ENCODE measurements at places on chromosomes 11 and 22. TPM values are rescaled to one million over a fixed set of nuclear protein-coding genes. Genes with fewer than 3 reads are reported as not detected.

- H3K27me3 ChIP-seq = no peaks in the 10 kb centered on the region
- H3K4me3 ChIP-seq = peak overlapping the region; percentile 75
- peaks cover 16% of the 10 kb centered on the region for H3K36me3 ChIP-seq
- H3K4me1 ChIP-seq = peaks cover 10% of the 10 kb centered on the region
- H3K27ac ChIP-seq = peak overlapping the region; percentile 97
These were observed 571 bp downstream of the C11orf24 start for GRCh38 chr11:68271023-68271780.

GRCh38 chr11:15370495-15371147, 255.9 kb downstream of the INSC start:
- DNase-seq = no peak
- no peak overlapping the region for H3K27ac ChIP-seq
- no peak overlapping the region for H3K4me3 ChIP-seq
- H3K27me3 ChIP-seq = 0 out of 2 replicates have a peak, but pooled peaks cover 2% of the 10 kb centered on the region

- no peak for DNase-seq
- peaks cover 59% of the 10 kb centered on the region for H3K36me3 ChIP-seq
- no peak overlapping the region for H3K27ac ChIP-seq
These were observed 26.5 kb upstream of the KRTAP5-7 start for GRCh38 chr11:71500601-71501021.

GRCh38 chr22:25754527-25755202, 12.7 kb downstream of the MYO18B start:
- H3K27me3 ChIP-seq = no peaks in the 10 kb centered on the region
- no peaks in the 10 kb centered on the region for H3K36me3 ChIP-seq
- H3K4me1 ChIP-seq = no peaks in the 10 kb centered on the region
- H3K4me3 ChIP-seq = no peak overlapping the region

- H3K27ac ChIP-seq = no peak overlapping the region
- H3K36me3 ChIP-seq = no peaks in the 10 kb centered on the region
- H3K4me3 ChIP-seq = no peak overlapping the region
- peaks cover 4% of the 10 kb centered on the region for H3K4me1 ChIP-seq
These were observed 151.3 kb downstream of the APOL5 start for GRCh38 chr22:35868938-35869337.

GRCh38 chr11:111731821-111732220, 34.4 kb downstream of the PPP2R1B start:
- H3K36me3 ChIP-seq = peaks cover 10% of the 10 kb centered on the region
- H3K4me1 ChIP-seq = peaks cover 49% of the 10 kb centered on the region
- DNase-seq = no peak
- H3K27me3 ChIP-seq = no peaks in the 10 kb centered on the region
- H3K4me3 ChIP-seq = no peak overlapping the region
- H3K27ac ChIP-seq = no peak overlapping the region

DNA sequence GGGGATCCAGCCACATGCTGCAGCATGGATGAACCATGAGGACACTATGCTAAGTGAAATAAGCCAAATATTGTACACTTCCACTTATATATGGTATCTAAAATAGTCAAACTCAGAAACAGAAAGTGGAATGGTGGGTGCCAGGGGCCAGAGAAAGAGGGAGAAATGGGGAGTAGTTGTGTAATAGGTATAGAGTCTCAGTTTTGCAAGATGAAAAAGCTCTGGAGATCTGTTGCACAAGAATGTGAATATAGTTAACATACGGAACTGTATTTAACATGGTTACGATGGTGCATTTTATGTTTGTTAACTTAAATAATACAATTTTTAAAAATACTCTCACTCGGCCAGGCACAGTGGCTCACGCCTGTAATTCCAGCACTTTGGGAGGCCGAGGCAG, 21.2 kb downstream of the GDPD5 start:
- H3K4me1 ChIP-seq = peaks cover 12% of the 10 kb centered on the region
- no peak for DNase-seq
- no peak overlapping the region for H3K4me3 ChIP-seq
- H3K27me3 ChIP-seq = no peaks in the 10 kb centered on the region
- no peak overlapping the region for H3K27ac ChIP-seq

GRCh38 chr11:104918113-104918824, 20.0 kb upstream of the CASP12 start:
- H3K4me1 ChIP-seq = peaks cover 5% of the 10 kb centered on the region
- H3K36me3 ChIP-seq = no peaks in the 10 kb centered on the region
- H3K4me3 ChIP-seq = peak overlapping the region; percentile 45
- DNase-seq = peak; percentile 93

GRCh38 chr11:19164230-19164855, 37.4 kb downstream of the CSRP3 start:
- no peak overlapping the region for H3K27ac ChIP-seq
- H3K36me3 ChIP-seq = peaks cover 6% of the 10 kb centered on the region

- DNase-seq = no peak
- no peak overlapping the region for H3K27ac ChIP-seq
- peaks cover 41% of the 10 kb centered on the region for H3K36me3 ChIP-seq
- no peaks in the 10 kb centered on the region for H3K4me1 ChIP-seq
- no peak overlapping the region for H3K4me3 ChIP-seq
These were observed 8.2 kb downstream of the CFL1 start for GRCh38 chr11:65849771-65850216.

DNA sequence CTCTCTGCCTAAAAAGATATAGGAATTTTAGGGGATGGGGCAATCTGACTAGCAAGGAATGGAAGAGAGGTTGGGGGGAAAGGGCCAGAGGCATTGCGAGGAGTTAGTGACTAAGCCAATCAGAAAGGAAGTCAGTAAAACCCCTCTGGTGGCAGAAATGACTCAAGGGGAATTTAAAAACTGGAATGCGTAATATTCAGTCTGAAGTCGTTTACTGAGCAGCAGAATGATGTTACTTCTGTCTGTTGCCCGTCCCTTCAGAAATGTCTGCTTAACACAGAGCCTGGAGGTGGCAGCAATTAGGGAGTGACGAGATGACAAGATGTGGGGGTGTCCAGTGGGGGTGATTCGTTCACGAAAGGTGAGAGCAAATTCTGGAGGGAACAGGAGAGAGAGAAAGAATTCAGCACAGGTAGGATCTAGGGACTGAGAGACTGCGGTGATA, 107.7 kb upstream of the CLMP start:
- no peak overlapping the region for H3K4me3 ChIP-seq
- peak; percentile 72 for DNase-seq
- peaks cover 6% of the 10 kb centered on the region for H3K4me1 ChIP-seq
- peaks cover 14% of the 10 kb centered on the region for H3K27me3 ChIP-seq

DNA sequence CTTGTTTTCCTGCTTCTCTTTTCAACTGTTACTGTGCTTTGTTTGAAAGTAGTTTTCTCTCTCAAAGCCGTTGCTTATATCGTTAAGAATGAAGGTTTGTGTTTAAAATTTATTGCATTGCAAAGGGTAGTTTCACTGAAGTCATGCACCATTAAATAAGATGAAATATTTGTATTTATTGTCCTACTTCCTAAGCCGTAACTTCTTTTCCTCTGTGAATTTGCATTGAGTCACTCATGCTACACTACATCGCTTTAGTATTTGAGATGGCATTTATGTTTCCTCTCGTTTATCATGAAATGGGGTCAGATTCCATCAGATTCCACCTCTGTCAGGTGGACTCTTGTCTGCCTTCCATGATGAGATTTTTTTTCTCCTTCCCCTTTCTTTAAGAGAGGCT, 65.8 kb upstream of the RASSF10 start:
- H3K27ac ChIP-seq = no peak overlapping the region
- H3K36me3 ChIP-seq = peaks cover 31% of the 10 kb centered on the region
- no peak overlapping the region for H3K4me3 ChIP-seq
- no peak for DNase-seq
- H3K27me3 ChIP-seq = no peaks in the 10 kb centered on the region

DNA sequence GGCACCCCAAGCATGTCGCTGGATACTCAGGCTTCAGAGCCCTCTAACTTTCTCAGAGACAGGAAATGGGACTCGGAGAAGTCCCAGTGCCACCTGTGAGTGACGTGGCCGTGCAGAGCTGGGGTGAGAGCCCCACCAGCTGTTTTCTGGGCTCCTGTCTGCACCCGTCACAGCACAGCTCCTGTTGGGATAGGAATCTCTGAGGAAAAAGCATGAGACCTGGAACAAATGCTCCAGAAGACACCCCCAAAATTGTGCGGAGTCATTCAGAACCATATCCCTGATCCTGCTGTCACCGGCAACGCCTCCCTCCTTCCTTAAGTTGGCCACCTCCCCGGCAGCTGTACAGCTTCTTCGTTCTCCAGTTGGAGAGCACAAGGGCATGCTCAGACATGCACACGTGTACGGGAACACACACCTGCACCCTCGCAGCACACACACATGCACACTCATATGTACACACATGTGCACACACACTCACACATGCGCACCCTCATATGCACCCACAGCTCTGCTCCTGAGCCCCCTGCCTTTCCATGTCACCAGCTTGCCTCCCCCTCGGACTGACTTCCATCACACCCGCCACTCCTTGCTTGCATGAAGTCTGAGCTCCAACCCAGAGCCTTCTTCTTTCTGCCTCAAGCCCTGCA, 1430.0 kb downstream of the BRD1 start:
- no peaks in the 10 kb centered on the region for H3K4me1 ChIP-seq
- no peak overlapping the region for H3K4me3 ChIP-seq
- H3K27me3 ChIP-seq = no peaks in the 10 kb centered on the region
- no peak overlapping the region for H3K27ac ChIP-seq
- H3K36me3 ChIP-seq = no peaks in the 10 kb centered on the region
- DNase-seq = no peak

GRCh38 chr11:129596351-129596750, 219.3 kb upstream of the TMEM45B start:
- no peaks in the 10 kb centered on the region for H3K4me1 ChIP-seq
- H3K27ac ChIP-seq = no peak overlapping the region
- H3K27me3 ChIP-seq = no peaks in the 10 kb centered on the region
- DNase-seq = no peak
- no peaks in the 10 kb centered on the region for H3K36me3 ChIP-seq

DNA sequence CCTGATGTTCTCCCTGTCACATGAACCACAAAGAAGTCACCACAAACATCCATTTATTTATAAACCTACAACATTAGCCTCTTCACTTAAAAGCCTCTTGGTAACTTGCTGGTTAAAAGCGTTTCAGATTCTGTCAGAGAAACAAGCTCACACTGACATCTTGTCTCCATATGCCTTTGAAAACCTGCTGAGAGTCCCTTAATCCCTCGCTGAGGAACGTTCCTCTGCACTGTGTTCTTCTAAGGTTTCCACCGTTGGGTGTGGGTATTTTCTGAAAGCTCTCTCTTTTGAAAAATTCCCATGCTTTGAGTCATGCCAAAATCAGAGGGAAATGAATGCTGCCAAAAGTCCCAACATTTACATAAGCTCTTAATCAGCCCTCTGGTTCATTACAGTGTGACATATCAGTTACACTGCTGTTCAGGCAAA, 149.8 kb downstream of the CCDC34 start:
- H3K4me3 ChIP-seq = no peak overlapping the region
- no peak overlapping the region for H3K27ac ChIP-seq
- peaks cover 23% of the 10 kb centered on the region for H3K4me1 ChIP-seq

DNA sequence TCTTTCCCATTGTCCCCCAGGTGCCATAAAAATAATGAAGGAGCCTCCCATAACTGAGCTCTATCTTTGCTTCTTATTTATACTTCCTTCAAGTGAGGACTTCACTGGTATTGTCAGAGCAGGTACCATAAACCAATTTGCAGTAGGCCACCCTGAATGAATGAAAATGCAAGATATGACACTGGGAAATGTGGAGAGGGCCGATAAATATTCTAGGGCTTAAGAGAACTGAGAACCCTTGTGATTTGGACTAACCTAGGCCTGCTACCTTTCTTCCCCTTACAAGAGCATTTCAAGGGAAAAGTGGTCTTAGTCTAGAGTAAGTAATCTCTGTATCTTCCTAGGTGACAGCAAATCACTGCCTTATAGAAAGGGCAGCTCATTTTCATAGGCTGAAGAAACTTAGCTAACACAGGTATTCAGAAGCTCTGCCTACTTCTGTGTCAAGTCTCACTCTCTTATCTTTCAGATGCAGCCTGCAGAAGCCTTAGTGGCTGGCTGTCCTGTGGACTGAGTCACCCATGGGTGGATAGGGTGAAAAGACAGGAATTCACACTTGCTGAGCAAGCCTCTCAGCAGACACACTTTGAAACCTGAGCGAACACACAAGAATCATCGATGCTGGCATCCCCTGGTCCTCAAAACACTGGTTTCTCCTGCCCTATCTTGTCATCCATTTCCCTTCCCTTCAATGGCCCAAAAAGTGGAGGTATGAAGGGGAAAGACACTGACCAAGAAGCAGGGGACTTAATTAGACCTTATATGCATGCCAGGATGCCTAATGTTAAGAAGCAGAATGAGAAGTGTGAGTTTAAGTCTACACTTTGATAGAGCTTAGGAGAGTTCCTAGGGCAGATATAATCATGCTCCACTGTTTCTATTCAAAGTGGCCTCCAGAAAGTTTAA, 15.2 kb downstream of the NRIP3 start:
- H3K27me3 ChIP-seq = no peaks in the 10 kb centered on the region
- DNase-seq = peak; percentile 65
- H3K4me3 ChIP-seq = no peak overlapping the region
- peaks cover 3% of the 10 kb centered on the region for H3K36me3 ChIP-seq

DNA sequence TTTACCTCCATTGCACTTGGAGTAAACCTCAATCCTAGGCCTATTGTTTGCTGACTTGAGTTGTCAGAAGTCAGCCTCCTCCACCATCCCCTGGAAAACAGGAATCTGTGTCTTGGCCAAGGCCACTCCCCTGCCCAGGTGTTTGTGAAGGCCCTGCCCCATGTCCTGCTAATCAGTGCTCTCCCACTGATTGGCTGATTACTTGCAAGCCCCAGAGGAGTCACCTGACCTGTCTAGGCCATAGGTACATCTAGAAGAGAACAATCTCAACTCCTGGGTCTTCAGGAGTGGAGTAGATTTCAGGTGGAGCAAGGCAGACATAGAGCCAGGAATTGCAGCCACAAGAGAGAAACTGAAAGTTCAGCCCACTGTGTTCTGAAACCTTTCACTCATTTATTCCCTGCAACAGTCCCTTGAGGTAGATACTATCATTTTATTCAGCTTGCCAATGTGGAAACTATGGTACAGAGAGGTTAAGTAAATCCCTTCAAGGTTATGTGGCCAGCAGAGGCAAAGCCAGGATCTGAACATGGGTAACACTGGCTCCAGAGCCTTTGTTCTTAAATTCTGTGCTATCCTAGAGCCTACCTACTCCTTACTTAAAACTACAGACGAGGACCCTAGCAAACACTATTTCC, 10.4 kb downstream of the OAF start:
- no peak overlapping the region for H3K4me3 ChIP-seq
- DNase-seq = no peak
- no peak overlapping the region for H3K27ac ChIP-seq
- H3K36me3 ChIP-seq = no peaks in the 10 kb centered on the region
- H3K4me1 ChIP-seq = peaks cover 15% of the 10 kb centered on the region
- no peaks in the 10 kb centered on the region for H3K27me3 ChIP-seq

CHRM1 gene
- not detected for total RNA-seq

TPBGL gene
- not detected for total RNA-seq

ADORA2A gene
- 0.28 TPM for total RNA-seq

LRRN4CL gene
- total RNA-seq = 0.36 TPM

SHISAL1 gene
- 1.1 TPM for total RNA-seq

VPREB3 gene
- total RNA-seq = not detected
